ENCODE measurements at places on chromosomes 4 and X. TPM values are rescaled to one million over a fixed set of nuclear protein-coding genes. Genes with fewer than 3 reads are reported as not detected.

GRCh38 chrX:113892401-113892800 lies 691.5 kb upstream of the HTR2C start:
- no peaks in the 10 kb centered on the region for H3K27me3 ChIP-seq
- no peak for DNase-seq
- no peaks in the 10 kb centered on the region for H3K4me1 ChIP-seq

PDE5A gene
- total RNA-seq, result 3.4 TPM

RPS6KA6 gene
- 7.4 TPM for total RNA-seq

STBD1 gene
- 1.8 TPM for total RNA-seq

- H3K4me3 ChIP-seq, result no peak overlapping the region
- H3K27ac ChIP-seq, result no peak overlapping the region
- H3K4me1 ChIP-seq, result no peaks in the 10 kb centered on the region
- H3K27me3 ChIP-seq, result no peaks in the 10 kb centered on the region
- no peak for DNase-seq
Observed at GRCh38 chr4:75040703-75041102, 107.8 kb downstream of the PARM1 start.

PITX2 gene
- 11.9 TPM for total RNA-seq

DNA sequence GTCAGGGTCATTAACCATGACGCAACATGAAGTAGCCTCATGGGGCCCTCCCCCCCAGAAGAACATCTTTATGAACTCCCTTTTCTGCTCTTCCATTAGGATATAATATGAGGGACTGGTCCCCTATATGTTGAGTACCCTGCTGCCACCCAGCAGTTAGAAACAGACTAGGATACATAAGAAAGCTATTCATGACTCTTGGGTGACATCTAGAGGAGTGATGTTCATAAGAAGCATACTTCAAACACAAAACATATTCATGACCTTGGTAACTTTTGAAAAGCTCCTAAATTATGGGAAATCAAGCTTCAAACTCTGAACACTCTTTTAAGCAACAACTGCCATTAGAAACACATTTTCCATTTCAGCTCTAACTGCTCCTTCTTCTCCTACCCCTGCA lies 155.2 kb upstream of the SPIN4 start:
- no peaks in the 10 kb centered on the region for H3K36me3 ChIP-seq
- H3K4me3 ChIP-seq, result no peak overlapping the region
- H3K27me3 ChIP-seq, result peaks cover 3% of the 10 kb centered on the region
- DNase-seq, result no peak
- H3K27ac ChIP-seq, result no peak overlapping the region

- peaks cover 3% of the 10 kb centered on the region for H3K4me1 ChIP-seq
- DNase-seq, result peak; percentile 73
- H3K36me3 ChIP-seq, result no peaks in the 10 kb centered on the region
- H3K27me3 ChIP-seq, result peaks cover 2% of the 10 kb centered on the region
- H3K27ac ChIP-seq, result no peak overlapping the region
Observed at GRCh38 chr4:37453281-37453998, 208.9 kb downstream of the NWD2 start.

- H3K27me3 ChIP-seq, result peaks cover 2% of the 10 kb centered on the region
- no peak for DNase-seq
- no peak overlapping the region for H3K27ac ChIP-seq
- H3K4me3 ChIP-seq, result no peak overlapping the region
Observed at GRCh38 chr4:109327641-109328040, 25.2 kb upstream of the COL25A1 start.

GRCh38 chr4:1403177-1403583 lies 3.1 kb downstream of the NKX1-1 start:
- no peak for DNase-seq
- no peak overlapping the region for H3K27ac ChIP-seq
- H3K36me3 ChIP-seq, result no peaks in the 10 kb centered on the region
- H3K27me3 ChIP-seq, result peaks cover 14% of the 10 kb centered on the region
- H3K4me1 ChIP-seq, result no peaks in the 10 kb centered on the region

- DNase-seq, result no peak
- H3K36me3 ChIP-seq, result no peaks in the 10 kb centered on the region
- H3K4me3 ChIP-seq, result no peak overlapping the region
- H3K27me3 ChIP-seq, result no peaks in the 10 kb centered on the region
- no peaks in the 10 kb centered on the region for H3K4me1 ChIP-seq
Observed at GRCh38 chrX:137187540-137187939, 153.7 kb upstream of the GPR101 start.

GRCh38 chr4:189002475-189002874 lies 863.2 kb downstream of the TRIML1 start:
- H3K27me3 ChIP-seq, result no peaks in the 10 kb centered on the region
- no peaks in the 10 kb centered on the region for H3K36me3 ChIP-seq
- H3K27ac ChIP-seq, result no peak overlapping the region
- H3K4me3 ChIP-seq, result no peak overlapping the region
- H3K4me1 ChIP-seq, result no peaks in the 10 kb centered on the region
- no peak for DNase-seq

GRCh38 chrX:44947995-44948394 lies 75.0 kb downstream of the KDM6A start:
- H3K4me3 ChIP-seq, result no peak overlapping the region
- DNase-seq, result no peak
- no peaks in the 10 kb centered on the region for H3K36me3 ChIP-seq
- no peak overlapping the region for H3K27ac ChIP-seq
- peaks cover 14% of the 10 kb centered on the region for H3K4me1 ChIP-seq

- H3K27ac ChIP-seq, result peak overlapping the region; percentile 13
- peak overlapping the region; percentile 95 for H3K4me3 ChIP-seq
- H3K27me3 ChIP-seq, result peaks cover 5% of the 10 kb centered on the region
- peaks cover 16% of the 10 kb centered on the region for H3K4me1 ChIP-seq
- H3K36me3 ChIP-seq, result peaks cover 5% of the 10 kb centered on the region
- peak; percentile 17 for DNase-seq
Observed at GRCh38 chr4:53365121-53365485, 758 bp downstream of the SCFD2 start.

- no peak for DNase-seq
- H3K4me3 ChIP-seq, result no peak overlapping the region
- no peaks in the 10 kb centered on the region for H3K4me1 ChIP-seq
- no peak overlapping the region for H3K27ac ChIP-seq
Observed at GRCh38 chrX:17567821-17568220, 169.5 kb upstream of the SCML1 start.

SLC10A4 gene
- total RNA-seq, result 0.28 TPM

DNA sequence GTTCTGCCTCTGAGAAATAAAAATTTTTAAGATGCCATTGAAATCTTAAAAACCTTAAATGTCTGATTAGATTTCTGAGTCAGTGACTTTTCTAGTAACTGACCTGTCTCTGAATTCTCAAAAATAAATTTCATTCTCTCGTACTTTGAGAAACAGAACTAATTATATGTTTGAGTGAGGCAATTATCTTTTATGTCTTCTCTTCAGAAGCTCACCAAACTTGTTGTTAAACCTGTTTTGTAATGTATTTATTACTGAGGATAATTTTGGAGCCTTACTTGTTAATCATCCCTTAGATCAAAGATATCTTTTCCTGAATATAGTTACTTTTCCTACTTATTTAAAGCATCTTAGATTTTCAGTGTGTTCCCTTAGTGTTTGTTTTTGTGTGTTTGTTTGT lies 64.5 kb upstream of the MMAA start:
- no peak overlapping the region for H3K27ac ChIP-seq
- H3K4me1 ChIP-seq, result peaks cover 4% of the 10 kb centered on the region
- peaks cover 51% of the 10 kb centered on the region for H3K36me3 ChIP-seq
- H3K4me3 ChIP-seq, result no peak overlapping the region

- no peaks in the 10 kb centered on the region for H3K4me1 ChIP-seq
- DNase-seq, result no peak
- H3K27ac ChIP-seq, result no peak overlapping the region
- no peaks in the 10 kb centered on the region for H3K36me3 ChIP-seq
- peaks cover 16% of the 10 kb centered on the region for H3K27me3 ChIP-seq
- H3K4me3 ChIP-seq, result no peak overlapping the region
Observed at GRCh38 chrX:153642655-153643430, 4.2 kb upstream of the DUSP9 start.

DNA sequence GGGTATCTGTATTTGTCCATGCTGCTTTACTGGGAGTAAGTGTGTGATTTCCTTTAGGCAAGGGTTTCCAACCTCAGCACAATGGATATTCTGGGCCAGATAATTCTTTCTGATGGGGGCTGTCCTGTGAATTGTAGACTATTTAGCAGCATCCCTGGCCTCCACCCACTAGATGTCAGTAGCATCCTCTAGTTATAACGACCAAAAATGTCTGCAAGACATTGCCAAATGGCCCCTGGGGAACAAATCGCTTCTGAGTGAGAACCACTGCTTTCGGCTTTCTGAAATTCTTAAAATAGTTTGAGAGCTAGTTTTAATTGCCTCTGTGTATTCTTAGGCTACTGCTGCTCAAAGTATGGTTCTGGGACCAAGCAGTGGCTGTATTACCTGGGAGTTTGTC lies 81.2 kb upstream of the GPM6B start:
- no peaks in the 10 kb centered on the region for H3K36me3 ChIP-seq
- H3K4me3 ChIP-seq, result no peak overlapping the region
- H3K27me3 ChIP-seq, result no peaks in the 10 kb centered on the region
